ENCODE measurements at places on chromosomes 5 and 9.

DNA sequence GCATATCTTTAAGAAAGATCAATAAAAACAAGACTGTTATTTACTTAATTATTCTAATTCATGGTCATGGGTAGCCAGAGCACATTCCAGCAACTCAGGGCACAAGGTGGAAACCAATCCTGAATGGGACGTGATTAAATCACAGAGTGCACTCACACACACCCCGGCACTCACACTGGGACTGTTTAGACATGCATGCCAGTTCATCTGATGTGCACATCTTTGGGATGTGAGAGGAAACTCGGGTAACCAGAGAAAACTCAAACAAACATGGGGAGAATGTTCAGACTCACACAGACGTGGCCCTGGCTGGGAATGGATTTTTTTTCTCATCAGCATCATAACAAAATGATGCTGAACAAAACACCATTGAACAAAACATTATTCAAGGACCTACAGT, 29.4 kb downstream of the SMAD5 start:
- no peak for DNase-seq

- DNase-seq = no peak
Observed at GRCh38 chr5:167819406-167819805, 472.0 kb upstream of the WWC1 start.

- DNase-seq = no peak
Observed at GRCh38 chr5:133410335-133410828, 202.0 kb downstream of the FSTL4 start.

DNA sequence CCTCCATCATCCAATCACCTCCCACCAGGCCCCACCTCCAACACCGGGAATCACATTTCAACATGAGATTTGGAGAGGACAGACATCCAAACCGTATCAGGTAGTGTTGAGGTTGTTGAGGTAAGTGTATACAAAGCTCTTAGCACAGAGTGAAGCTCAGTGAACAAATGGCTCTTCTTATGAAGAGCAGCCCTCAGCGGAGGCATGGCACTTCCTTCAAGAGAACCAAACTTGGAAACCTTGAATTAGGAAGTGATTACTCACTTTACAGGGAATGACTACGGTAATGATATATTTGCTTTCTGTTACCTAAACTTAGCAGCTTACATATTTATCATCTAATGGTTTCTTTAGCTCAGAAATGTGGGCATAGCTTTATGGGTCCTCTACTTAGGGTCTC, 92.8 kb downstream of the IQGAP2 start:
- no peak for DNase-seq

GRCh38 chr5:133848341-133848811, 120.0 kb downstream of the C5orf15 start:
- DNase-seq = no peak

DNA sequence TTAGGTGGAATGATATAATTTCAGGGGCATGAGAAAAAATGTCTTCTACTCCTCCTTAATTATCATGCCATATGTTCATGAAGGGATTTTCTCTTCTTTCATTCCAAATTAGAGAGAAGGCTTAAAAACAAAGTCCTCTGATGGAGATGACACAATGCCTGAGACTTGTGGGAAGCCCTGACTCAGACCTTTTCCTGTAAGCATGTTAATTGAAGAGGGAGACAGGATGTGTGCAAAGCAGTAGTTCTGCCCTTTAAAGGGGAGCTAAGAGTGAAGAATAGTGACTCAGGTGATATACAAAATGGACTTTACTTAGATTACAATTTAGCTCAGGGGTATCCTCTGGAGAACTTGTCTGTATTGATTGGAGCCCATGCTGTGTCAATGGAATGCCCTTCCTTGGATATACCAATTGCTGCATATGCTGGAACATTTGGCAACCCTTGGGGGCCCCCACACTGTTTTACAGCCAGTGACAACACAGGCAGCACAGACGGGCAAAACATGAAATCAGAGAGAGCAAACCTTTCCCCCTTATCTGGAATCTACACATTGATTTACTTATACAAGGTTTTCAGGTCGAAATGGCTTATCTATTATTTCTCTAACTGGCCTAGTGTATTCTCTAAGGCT, 81.3 kb downstream of the IZUMO3 start:
- no peak for DNase-seq

DNA sequence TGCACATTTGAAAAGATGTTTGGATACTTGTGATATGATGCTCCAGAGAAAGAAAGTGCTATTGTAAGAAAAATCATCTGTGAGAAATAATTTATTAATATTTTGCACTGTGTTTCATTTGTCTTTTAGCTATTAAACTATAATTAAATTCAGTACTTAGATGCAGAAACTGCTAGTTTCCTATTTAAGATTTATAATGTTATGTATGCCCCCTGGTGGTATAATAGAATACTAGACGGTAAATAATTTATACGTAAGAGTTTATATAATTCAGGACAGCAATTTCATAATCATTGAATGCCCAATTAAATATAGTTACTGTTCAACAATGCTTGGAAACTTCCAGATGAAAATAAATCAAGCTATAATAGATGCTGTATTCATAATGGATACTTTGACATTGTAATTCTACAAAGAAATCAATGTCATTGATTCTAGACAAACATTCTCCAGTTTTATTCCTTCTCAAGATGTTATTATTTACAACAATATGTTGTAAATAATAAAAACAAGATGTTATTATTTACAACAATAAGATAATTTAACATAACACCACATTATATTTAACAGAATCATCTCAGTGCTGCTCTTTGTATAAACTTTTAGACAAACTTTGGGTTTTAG, 101.0 kb downstream of the TMEM232 start:
- DNase-seq = no peak

GRCh38 chr9:118992813-118993794, 376.1 kb downstream of the BRINP1 start:
- no peak for DNase-seq

DNA sequence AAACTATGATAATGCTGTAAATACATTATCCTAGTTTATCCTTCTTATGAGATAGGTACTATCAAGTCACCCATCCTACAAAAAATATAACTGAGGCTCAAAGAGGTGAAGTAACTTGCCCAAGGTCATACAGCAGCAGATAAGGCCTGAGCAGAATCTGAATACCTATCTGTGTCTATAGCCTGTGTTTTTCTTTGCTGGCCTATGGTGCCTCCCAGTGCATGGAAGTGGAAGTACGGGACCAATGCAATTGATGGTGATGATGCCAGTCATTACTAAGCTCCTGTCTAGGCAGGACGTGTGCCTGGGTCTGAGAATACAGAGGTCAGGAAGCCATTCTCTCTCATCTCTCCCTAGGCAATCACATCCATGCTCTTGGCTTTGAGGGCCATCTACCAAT, 67.8 kb downstream of the FAT2 start:
- no peak for DNase-seq

GRCh38 chr9:91777292-91777830, 172.7 kb downstream of the ROR2 start:
- DNase-seq = no peak

GRCh38 chr9:38254151-38254550, 138.4 kb upstream of the ALDH1B1 start:
- DNase-seq = no peak

GRCh38 chr5:93246090-93246855, 334.7 kb downstream of the NR2F1-AS1 start:
- DNase-seq = no peak

GRCh38 chr5:173290477-173291131, 37.6 kb downstream of the STC2 start:
- DNase-seq = no peak

GRCh38 chr9:129637102-129637501, 4.8 kb downstream of the ASB6 start:
- DNase-seq = no peak

- no peak for DNase-seq
Observed at GRCh38 chr5:92147798-92148197, 764.7 kb upstream of the ARRDC3 start.

DNA sequence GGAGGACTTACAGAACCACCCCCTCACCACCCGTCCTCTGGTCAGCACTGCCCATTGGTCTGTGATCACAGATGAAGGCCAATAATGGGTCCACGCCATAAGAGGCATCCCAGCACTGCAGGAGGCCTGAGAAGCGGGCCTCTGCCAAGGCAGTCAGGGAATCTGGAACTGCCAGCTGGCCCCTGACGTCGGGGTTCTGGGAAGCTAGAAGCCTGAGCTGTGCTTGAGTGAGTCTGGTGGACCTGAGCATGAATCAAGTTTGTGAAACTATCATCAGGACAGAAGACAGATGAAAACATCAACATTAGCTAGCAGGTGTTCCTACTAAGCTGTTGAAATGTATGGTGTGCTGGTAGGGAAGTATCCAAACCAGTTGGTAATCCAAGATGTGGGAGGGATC, 7.8 kb downstream of the ANGPTL2 start:
- no peak for DNase-seq

GRCh38 chr5:61599370-61600122, 267.5 kb downstream of the ZSWIM6 start:
- DNase-seq = no peak

GRCh38 chr9:126126807-126127206, 199.8 kb upstream of the MVB12B start:
- no peak for DNase-seq

- DNase-seq = no peak
Observed at GRCh38 chr5:6634788-6635430, 1.7 kb downstream of the SRD5A1 start.

DNA sequence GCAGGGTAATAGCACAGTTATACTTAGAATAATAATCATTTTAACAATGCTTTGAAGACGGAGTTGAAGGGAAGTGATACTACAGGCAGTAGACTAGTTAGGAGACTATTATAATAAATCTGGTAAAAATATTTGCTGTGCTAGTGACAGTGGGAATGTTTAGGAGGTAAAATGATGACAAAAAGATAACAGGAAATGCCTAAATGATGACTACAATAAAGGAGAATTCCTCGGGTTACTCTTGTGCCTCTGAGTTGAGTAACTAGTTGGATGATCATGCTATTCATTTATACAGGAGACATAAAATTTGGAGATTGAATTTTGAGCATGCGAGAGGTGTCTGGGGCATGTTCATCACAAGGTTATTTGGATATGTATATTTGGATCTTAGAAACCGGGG, 32.2 kb upstream of the PAM start:
- DNase-seq = no peak

- no peak for DNase-seq
Observed at GRCh38 chr5:78781611-78782286, 133.2 kb upstream of the LHFPL2 start.

DNA sequence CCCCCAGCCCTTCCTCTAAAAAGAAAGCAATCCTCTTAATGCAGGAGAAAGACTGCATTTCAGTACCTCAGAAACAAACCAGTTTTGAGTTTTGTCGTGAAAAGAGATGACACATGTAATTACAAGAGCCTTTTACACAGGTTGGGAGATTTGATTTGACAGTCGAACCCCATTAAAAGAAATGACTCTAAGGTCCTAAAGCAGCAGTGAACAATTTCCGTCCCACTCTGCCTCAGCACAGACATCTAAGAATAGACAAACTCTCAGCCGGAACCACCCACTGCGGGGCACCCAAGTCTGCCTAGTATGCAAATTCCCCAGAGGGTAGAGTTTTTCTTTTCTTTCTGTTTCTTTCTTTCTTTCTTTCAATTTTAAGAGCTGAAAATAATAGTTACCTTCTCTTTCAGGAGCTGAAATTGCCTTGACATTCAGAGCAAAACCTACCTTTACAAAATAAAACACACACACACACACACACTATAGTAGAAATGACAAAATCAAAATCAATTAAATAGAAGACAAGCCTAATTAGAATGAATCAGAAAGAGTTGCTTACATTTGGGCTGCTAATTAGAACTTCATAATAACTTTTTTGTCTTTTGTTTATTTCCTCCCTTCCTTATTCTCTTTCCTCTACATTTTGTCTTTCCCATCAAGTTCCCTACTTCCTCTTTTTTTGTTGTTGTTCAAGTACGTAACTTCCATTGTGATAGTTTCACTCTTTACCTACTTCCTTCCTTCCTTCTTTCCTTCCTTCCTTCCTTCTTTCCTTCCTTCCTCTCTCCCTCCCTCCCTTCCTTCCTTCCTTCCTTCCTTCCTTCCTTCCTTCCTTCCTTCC, 65.1 kb downstream of the BASP1 start:
- DNase-seq = no peak

GRCh38 chr9:121902461-121903135, 190.5 kb downstream of the TTLL11 start:
- no peak for DNase-seq

GRCh38 chr9:33510262-33511183, 13.5 kb upstream of the ANKRD18B start:
- no peak for DNase-seq

- DNase-seq = no peak
Observed at GRCh38 chr5:33067291-33067690, 356.2 kb downstream of the NPR3 start.

DNA sequence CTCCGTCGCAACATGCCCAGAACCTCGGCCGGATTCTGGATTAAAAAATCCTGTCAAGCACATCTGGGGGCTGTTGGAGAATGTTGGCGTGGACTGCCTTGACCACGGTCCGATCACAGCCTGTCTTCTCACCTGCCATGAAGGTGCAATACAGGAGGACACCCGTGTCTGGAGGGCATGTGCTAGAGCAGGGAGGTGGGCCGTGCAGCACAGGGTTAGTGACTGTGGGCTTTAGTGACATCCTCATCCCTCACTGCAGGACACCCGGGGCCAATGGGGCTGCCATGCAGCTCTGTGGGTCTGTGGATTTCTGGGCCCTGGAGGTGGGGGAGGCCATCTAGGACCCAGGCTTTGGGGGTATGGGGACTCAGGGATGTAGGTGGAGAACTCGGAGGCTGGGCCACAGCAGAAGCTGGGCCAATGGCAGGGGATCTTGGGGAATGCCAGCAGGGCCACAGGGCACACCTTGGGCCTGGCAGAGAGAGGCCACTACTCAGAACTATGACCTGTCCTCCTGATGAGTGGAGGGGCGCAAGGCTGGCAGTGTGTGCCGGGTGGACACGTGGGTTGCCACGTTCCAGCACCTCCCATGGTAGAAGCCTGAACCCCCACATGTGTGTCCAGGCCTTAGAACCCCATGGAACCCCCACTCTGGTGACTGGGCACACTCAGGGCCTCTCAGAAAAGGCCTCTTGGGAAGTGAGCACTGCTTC, 23.3 kb downstream of the ZDHHC11B start:
- no peak for DNase-seq

DNA sequence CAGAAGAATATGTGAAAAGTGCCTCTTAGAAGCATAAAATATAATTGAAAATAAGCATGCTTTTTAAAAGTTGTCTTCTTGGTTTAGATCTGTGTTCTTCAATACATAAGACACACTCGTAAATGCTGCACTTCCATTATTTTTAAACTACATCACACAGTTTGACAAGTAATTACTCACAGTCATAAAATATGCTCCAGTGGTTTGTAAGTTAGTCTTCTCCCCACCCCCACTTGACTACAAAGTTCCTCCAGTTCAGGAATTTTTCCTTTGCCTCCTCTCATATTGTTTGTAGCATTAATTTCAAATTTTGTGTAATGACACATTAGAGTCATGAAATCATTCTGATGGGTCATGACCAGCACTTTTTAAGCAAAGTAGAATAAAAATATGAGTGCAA, 60.3 kb upstream of the PTGER4 start:
- no peak for DNase-seq

DNA sequence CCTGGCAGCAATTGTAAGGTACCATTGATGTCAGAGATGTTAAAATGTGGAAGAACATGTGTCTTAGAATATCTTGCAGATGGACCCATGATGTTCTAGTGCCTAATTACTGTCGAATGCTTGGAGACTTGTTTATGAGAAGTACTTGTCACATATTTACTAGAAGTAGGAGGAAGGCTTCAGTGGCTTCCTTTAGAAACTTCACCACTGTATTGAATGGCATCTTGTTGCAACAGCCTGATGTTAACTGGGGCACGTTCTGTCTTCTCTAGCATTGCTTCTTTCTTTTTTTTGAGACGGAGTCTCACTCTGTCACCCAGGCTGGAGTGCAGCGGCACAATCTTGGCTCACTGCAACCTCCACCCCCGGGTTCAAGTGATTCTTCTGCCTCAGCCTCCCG, 16.5 kb downstream of the UGCG start:
- DNase-seq = no peak

Measured in stimulated activated CD8-positive, alpha-beta memory T cell treated with anti-CD3 and anti-CD28 coated beads, Interleukin-4, amount 100 ng/mL, for 24 hours (primary cell).